ENCODE measurements at places on chromosomes 4 and X.

GRCh38 chrX:32842053-32842452, 369.3 kb downstream of the DMD start:
- no peak for DNase-seq

- DNase-seq, result no peak
Measured at GRCh38 chr4:103074744-103075434, 1.7 kb downstream of the SLC9B2 start.

DNA sequence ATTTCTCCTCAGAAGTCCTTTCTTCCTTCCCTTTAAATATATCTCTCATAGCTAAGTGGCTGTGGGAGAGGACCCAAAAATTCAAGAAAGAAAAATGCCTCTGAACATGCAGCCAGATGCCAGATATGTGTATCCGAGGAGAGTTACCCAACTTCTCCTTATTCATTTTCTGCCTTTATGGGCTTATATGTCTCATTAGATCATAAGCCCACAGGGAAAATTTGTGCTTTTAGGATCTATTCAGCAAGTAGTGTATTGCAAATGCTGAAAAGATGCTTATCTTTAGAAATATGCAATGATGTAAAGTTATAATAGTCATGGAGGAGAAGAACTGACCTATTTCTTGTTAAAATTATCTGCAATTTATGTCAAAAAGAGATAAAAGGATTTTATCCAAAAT, 371.8 kb upstream of the NOCT start:
- DNase-seq, result no peak

- no peak for DNase-seq
Measured at GRCh38 chrX:68261060-68261672, 172.1 kb downstream of the OPHN1 start.

GRCh38 chr4:124945422-124945821, 232.9 kb upstream of the ANKRD50 start:
- peak; percentile 29 for DNase-seq

DNA sequence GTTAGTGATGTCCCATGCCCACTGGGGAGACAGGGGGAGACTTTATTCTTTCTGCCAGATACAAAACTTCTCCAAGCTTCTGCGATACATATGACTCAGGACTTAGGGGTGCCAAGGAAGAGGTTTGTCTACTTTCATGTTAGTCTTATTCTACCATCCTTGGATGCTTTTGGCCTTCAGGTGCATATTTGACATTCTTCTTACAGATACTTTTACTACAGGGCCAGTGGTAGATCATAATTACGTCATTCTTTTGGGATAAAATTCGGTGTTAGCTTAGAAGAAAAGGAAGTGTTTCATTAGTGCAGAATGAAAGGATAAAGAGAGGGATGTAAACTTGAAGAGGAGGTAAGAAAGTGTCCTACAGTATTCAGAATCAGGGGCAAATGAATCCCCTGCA, 245.2 kb downstream of the THOC2 start:
- no peak for DNase-seq

DNA sequence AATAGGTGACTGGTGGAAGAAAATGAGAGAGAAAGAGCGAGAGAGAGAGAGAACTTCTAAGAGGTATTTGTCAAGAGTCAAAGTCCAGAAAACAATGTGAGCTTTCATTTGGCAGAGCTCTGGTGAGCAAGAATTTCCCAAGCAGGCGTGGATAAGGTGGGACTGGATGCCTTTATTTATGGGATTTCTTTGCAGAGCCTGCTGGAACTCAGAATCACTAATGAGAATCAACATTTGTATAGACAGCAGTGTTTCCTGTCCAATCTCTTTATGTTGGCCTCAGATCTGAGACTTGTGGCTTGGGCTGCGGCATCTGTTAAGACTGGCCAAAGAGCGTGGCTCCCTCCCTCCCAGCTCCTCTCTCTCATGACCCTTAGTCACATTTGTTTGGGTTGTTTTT, 67.9 kb upstream of the TBL1X start:
- no peak for DNase-seq

GRCh38 chrX:57848857-57849256, 61.4 kb downstream of the ZXDA start:
- no peak for DNase-seq

DNA sequence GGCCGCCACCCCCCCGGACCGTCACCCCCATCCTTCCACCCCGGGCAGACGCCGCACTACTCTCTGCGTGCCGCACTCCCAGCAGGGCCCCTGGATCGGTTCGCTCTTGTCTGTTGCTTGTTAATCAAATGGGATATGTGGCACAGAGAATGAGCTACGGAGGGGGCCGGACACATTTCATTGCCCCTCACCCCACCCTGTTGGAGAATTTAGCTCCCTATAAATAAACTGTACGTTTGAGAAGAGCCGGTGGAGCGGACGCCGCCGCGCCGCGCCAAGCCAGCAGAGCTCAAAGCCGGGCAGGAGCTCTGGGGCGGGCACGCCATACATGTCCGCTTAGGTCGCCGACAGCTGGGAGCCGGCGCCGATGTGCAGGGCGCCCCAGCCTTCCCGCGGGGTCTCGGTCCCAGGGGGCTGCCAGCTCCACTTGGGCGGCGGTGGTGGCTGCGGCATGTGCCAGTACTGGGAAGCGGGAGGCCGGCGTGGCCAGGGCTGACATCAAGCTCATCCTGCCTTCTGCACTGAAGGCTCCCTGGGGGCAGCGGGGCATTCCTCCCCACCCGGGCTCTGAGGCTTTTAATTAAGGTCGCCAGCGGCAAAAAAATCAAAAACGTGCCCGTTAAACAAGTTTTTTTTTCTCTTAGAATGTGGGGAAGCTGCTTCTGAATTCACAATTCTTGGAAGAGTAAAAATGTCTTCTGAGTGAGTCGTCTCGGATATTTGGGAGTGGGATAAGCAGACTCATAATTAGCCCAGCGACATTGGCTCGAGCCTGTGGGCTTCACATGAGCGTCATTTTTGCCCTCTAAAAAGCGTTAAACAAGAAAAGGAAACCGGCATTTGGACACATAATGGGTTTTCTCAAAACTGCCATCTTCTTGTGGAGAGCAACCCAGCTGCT, 1.1 kb upstream of the PCDH19 start:
- peak; percentile 59 for DNase-seq

DNA sequence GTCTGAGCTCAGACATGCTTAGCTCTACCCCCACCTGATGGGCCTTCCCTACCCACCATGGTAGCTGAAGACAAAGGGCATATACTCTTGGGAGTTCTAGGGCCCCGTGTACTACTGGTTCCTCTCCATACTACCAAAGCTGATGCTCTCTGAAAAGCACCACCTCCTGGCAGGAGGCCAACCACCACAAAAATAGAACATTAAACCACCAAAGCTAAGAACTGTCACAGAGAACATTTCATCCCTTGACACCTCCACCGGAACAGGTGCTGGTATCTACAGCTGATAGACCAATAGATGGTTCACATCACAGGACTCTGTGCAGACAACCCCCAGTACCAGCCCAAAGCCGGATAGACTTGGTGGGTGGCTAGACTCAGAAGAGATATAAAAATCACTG, 13.4 kb downstream of the EDA2R start:
- DNase-seq, result no peak

DNA sequence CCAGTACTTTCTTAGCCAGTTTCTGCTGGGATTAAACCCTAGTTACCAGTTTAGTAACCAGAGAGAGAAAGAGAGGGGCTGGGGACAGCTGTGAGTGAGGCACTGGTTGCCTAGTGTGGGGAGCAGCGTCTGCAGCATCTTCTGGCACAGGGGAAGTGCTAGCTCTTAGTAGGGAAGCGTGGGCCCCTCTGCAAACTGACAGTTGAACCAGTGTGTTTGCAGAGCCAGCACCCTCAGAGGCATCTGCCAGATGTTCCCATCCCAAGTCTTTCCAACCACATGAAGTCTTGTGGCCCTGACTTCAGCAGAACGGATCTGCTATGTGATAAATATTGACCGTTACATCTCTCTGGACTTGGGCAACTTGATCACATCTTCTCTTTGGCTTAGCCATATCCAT, 15.0 kb downstream of the RBMX2 start:
- no peak for DNase-seq

DNA sequence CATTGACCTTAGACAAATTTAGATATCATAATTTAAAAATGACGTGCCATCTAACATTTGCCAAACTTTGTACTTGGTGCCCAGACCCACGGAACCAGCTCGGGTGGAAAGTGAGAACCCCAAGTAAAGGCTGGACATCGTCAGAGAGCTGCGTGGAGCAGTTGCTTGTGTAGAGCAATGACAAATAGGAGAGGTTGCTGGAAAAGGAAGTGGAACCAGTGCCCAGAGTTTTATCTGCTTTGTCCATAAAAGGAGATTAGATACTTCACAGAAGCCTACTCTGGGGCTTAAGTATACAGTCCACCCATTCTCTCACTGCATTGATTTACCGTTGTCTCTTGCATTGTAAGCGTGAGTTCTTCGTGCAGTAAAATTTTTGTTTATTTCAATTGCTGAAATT, 5.4 kb upstream of the TBC1D1 start:
- no peak for DNase-seq

DNA sequence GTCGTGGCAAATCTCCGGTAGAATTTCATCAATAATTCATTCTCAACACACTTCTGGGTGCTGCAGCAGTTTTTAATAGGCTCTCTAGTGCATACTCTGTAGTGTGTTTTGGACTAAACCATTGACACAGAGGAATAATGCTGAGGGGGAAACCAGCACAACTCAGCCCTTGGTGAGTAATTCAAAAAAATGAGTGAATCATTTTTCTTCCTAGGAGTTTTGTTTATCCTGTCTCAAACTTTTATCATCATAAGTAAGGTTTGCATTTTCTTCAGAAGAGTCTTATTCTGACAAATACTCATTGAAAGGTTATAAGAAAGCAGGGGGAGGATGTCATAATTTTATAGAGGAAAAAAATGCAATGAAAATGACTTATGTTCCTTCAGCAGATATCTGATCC, 2542.7 kb downstream of the PCDH7 start:
- no peak for DNase-seq

GRCh38 chrX:107673933-107674479, 45.7 kb downstream of the PRPS1 start:
- no peak for DNase-seq

GRCh38 chr4:116501954-116502353, 583.4 kb downstream of the TRAM1L1 start:
- peak; percentile 1 for DNase-seq

GRCh38 chr4:83011689-83012199, 1.1 kb upstream of the LIN54 start:
- DNase-seq, result peak; percentile 54

DNA sequence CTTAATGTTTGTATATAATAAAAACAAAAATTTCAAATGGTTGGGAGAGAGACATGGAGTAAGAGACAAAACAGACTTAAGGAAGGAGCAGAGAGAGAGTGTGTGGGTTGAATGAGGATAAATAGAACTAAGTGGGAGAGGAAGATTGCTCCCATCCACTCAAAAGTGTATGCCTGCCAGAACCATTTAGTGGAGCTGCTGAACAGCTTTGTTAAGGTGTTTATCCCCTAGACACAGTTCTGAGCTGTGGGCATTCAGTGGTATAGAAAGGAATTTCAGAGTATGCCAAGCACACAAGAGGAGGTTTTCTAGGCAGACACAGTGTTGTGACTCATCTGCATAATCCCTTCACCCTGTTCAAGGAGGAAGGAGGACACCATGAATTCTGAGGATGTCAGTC, 508.6 kb upstream of the EPHA5 start:
- DNase-seq, result peak; percentile 4

DNA sequence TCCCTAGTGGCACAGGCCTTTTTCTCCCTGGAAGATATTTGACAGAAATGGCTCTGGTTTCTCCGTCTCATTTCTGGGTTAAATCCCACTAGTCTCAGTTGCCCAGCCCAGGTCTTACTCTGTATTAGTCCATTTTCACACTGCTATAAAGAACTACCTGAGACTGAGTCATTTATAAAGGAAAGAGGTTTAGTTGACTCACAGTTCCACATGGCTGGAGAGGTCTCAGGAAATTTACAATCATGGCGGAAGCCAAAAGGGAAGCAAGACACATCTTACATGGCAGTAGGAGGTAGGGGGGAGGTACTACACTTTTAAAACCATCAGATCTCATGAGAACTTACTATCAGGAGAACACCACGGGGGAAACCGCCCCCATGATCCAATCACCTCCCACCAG, 81.9 kb downstream of the FHDC1 start:
- DNase-seq, result no peak

GRCh38 chr4:84639145-84639544, 56.2 kb downstream of the CDS1 start:
- no peak for DNase-seq

GRCh38 chr4:138494931-138495330, 252.8 kb upstream of the SLC7A11 start:
- peak; percentile 71 for DNase-seq

DNA sequence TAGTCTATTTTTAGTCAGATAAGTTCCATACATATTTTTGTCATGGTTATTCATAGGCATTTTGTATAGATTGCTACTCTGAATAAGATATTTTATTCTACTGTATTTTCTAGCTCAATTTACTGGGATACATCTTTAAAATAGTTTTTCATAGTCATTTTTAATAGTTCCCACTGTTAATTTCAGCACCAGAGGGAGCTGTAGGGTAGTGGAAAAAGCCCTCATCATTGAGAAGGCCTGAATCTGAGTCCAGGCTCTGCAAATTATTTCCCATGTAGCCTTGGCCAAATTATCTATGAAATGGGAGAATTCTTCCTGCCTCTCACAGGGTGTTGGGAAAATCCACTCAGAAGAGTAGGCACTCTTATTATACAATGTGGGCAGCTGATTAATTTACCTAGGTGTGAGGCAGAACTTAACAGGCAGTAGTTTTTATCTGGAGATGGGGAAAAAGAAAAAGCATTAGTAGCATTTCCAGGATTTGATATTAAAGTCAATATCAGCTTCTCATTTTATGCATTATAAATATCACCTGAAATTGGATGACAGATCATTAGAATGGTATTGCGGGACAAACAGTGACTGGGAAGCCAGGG, 102.9 kb upstream of the PAQR3 start:
- DNase-seq, result peak; percentile 69

GRCh38 chr4:34417160-34417559, 1827.2 kb downstream of the ARAP2 start:
- DNase-seq, result peak; percentile 35

DNA sequence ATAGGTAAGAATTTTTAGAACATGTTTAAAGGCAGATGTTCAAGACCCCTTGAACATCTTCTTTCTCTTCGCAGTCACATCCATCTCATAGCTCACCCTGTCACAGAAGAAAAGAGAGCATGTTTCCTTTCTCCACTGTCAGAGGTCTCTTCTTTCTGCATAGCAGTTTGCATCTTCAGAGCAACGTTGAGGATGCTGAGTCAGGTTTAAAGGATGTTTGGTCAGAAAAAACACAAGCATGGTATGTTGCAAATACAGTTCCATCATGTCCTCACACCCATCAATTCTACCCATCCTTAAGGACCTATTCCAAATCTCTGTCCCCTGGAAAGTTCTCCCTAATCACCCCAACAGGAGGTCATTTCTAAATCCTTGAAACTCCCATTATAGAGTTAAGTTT, 84.8 kb downstream of the STOX2 start:
- DNase-seq, result no peak

GRCh38 chr4:182265881-182266280, 22.7 kb downstream of the TENM3 start:
- DNase-seq, result peak; percentile 15

DNA sequence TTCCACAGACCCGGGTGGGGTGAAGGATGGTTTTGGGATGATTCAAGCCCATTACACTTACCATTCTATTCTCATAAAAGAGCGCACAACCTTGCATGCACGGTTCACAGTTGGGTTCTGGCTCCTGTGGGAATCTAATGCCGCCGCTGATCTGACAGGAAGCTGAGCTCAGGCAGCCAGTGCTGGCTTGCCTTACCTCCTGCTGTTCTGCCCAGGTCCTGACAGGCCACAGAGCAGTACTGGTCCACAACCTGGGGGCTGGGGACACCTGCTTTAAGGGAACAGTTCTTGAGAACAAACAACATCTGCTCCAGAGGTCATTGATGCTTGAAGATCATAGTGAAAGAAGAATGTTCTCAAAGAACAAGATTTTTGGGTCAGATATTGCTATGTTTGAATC, 8.0 kb upstream of the HS3ST1 start:
- DNase-seq, result no peak

All from DMS53 (cell line).